ENCODE measurements at places on chromosomes 4 and X.

GRCh38 chr4:54484383-54484782 lies 173.4 kb upstream of the KIT start:
- no peak for DNase-seq

DNA sequence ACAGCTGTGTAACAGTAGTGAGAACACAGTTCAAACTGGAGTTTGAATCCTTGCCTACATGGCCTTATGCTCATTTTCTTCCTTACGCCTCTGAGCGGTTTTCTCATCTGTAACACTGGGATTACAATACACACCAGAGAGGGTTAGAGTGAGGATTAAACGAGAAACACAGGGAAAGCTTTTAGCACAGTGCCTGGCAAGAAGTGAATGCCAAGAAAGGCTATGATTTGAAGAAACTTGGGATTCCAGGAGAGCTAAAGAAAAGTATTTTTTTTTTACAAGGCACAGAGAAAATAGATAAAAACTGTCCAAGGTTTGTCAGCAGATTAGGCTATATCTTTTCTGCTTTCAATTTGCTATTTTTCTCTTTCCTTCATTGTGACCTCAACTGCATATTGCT lies 246.4 kb downstream of the FBXW7 start:
- no peak for DNase-seq

GRCh38 chr4:139779691-139780090 lies 114.1 kb downstream of the MGST2 start:
- no peak for DNase-seq

GRCh38 chr4:121765368-121765705 lies 373 bp upstream of the SMIM43 start:
- no peak for DNase-seq

DNA sequence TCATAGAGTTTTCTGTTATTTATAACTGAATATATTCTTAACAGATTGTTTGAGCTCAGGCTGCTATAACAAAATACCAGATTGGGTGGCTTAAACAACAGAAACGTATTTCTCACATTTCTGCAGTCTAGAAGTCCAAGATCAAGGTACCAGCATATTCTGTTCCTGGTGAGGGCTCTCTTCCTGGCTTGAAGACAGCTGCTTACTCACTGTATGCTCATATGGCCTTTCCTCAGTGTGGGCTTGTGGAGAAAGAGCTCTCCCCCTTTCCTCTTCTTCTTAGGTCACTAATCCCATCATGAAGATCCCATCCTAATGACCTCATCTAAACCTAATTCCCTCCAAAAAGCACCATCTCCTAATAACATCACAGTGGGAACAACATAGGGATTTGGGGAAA lies 117.8 kb downstream of the RASGEF1B start:
- no peak for DNase-seq

DNA sequence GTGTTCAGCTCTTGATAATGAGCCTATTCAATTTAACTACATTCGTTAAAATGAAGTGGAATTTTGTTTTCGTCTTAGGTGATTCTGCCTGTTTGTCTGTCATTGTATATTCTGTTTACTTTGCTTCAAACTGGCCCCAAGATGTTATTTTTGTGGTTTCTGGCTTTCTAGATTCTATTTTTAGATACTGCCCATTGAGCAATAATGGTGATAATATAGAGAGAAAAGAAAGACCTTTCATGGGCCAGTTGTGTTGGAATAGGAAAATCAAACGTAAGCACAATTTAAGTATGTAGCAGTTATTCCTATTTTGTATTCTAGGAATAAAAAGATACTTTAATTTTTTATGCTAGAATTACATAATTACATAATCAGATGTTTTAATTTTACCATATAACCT lies 4.0 kb downstream of the CDKN2AIP start:
- no peak for DNase-seq

- no peak for DNase-seq
These were observed 67.6 kb upstream of the CTSO start for GRCh38 chr4:156021298-156021697.

DNA sequence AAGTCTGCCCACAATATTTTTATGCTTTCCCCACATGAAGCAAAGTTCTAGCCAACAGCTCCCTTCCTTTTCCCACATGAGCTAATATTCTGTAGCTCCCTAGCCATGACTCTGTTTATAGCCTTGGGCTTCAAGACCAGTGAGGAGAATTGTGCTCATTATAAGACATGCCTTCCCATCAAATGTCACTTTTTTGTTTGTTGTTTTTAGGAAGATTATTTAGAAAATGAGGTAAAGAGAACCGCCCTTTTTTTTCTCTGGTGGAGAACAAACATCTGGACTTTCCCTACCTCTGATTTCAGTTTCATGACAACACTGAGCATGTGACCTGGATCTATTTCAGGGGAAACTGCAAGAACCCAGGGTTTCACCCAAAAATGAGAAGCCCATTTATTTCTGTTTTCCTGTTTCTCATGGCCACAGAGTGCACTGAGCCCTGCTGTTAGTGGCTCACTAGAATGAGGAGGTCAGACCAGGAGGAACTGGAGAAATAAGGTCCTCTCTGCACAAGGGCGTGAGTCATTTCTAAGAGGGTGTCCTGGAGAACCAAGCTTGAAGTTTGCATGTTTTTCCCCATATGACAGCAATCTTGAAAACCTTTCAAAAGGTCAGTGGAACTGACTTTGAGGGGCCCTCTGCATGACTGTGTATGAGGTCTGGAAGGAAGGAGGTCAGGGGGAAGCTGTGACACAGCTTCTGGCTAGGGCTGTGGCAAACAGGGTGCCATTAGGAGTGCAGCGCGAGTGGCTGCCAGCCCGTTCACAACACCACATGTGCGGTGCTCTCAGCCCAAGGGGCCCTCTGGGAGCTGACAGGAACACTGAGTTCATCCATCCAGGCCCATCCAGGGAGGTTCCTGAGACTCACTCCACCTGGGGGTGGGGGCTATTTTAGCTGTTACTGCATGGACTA lies 55.2 kb downstream of the CHST7 start:
- no peak for DNase-seq

DNA sequence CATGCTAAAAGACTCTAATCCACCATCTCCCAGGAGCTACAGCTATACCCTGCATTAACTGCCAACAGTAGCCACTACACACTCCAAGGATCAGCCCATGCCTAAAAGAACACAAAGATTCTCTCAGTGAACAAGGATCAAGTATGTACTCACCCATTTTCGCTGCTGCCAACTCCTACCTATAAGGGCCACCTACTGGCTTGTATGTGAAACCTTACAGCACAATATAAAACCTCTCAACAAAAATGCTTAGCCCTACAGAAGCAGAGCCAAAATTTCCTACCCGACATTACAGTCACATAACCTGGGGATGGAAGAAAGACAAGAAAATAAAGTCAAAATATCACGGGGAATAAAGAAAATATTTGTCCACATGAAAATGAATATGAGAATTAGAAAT lies 562.8 kb upstream of the POU3F4 start:
- no peak for DNase-seq

DNA sequence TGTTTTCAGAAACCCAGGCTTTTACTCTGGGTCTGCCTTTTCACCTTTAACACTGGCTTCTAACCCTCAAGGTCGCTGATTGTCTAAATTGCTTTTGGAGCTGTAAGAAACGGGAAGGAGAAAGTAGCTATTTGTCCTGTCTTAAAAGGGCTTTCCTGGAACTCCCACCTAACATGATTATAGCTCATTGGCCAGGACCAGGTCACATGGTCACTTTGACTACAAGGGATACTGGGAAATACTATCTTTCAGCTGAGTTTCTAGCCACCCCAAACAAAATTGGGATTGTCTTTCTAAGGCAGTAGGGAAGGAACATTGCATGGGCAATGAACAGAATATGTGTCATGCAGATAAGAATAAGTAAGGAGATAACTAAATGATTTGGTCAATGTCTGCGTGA lies 106.7 kb upstream of the ARHGAP24 start:
- DNase-seq, result no peak

DNA sequence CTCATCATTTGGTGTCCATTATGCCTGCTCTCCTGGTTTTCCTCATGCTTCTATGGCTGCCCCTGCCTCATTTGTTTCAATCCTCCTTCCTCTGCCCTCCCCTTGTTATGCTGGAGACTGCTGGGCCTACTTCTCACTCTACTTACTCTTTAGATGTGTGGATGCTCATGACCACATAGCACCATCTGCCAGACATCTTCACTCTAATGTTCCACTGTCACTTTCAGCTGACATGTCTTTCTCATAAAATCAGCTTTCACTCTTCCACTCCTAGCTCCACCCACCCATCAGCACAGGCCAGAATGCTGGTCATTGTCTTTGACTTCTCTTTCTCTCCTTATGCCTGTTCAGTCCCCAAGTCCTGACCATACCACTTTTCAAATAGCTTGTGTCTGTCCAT lies 86.8 kb downstream of the REPS2 start:
- DNase-seq, result no peak

DNA sequence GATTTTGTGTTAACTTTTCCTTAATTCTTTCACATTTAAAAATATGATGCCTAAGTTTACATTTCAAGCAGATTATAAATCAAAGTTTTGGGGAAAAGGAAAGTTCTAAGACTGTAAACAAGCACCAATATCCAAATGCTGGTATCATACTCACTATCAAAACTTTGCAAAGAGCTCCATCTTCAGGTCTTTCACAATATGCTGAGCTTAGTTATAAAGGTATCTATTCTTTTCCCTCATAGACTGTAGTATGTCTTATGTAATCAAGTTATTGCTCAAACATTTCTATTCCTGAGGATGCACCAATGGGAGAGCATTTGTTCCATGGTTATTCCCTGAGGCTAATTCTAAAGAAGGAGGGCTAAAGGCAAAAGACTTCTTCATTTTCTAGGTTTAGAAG lies 207.9 kb upstream of the FAM241A start:
- DNase-seq, result no peak

- no peak for DNase-seq
These were observed 92.4 kb upstream of the AP1S2 start for GRCh38 chrX:15946783-15947580.

GRCh38 chrX:40552768-40553167 lies 28.0 kb upstream of the ATP6AP2 start:
- no peak for DNase-seq

- no peak for DNase-seq
These were observed 45.6 kb downstream of the TMEM154 start for GRCh38 chr4:152634110-152634760.

GRCh38 chr4:102103368-102103767 lies 241.9 kb downstream of the SLC39A8 start:
- DNase-seq, result no peak
